ENCODE measurements at places on chromosomes 5 and 9.

DNA sequence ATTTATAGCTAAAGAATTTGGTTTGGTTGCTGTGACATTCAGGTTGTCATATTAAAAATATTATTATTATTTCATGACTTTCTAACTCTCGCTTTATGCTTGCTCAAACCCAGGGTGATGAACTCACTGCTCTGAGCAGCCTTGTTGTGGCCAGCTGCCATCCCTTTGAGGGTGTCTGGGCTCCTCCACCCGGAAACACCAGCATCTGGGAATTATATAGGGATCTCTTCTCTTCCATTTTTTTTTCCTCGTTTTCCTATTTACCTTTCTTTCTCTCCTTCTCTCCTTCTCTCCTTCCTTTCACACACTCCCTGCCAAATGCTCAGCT lies 355.8 kb upstream of the SMARCA2 start:
- no peak overlapping the region for H3K4me3 ChIP-seq
- DNase-seq: peak; percentile 87
- no peaks in the 10 kb centered on the region for H3K27me3 ChIP-seq
- H3K27ac ChIP-seq: peak overlapping the region; percentile 67
- H3K4me1 ChIP-seq: peaks cover 8% of the 10 kb centered on the region

DNA sequence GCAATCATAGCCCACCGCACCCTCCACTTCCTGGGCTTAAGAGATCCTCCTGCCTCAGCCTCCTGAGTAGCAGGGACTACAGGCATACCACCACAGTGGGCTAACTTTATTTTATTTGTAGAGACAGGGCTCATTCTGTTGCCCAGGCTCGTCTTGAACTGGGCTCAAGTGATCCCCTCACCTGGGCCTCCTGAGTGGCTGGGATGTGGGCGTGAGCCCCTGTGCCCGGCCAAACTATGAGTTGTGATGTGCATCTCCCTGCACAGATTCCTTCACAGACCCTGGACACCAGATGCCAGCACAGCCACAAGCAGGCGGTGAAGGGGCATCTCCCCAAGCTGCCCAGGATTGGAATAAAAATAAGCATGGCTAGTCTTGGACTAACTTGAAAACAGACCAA lies 244.9 kb upstream of the IRX1 start:
- no peaks in the 10 kb centered on the region for H3K4me1 ChIP-seq
- DNase-seq: no peak

GRCh38 chr9:98314381-98315066 lies 59.1 kb upstream of the TBC1D2 start:
- no peak overlapping the region for H3K27ac ChIP-seq
- H3K27me3 ChIP-seq: peaks cover 2% of the 10 kb centered on the region
- H3K36me3 ChIP-seq: no peaks in the 10 kb centered on the region
- H3K4me3 ChIP-seq: no peak overlapping the region
- DNase-seq: no peak
- H3K4me1 ChIP-seq: no peaks in the 10 kb centered on the region

DNA sequence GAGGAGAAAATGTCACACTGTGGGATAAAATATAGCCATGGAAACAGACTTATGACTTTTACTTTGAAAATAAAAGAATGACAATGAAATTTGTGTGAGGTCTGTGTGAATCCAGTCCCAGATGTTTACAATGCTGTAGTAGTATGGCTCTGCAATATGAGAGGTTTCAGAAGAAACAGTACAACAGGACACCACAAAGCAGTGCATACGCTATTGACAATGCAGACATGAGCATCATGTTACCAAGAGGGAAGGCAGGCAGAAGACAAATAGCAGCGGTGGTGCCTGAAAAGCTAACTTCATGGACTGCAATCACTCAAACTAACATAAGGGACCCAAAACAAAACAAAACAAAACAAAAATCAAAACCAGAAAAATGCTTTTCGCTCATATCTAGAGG lies 1.8 kb downstream of the FGF10 start:
- H3K4me3 ChIP-seq: peak overlapping the region; percentile 64
- H3K4me1 ChIP-seq: peaks cover 9% of the 10 kb centered on the region
- peaks cover 16% of the 10 kb centered on the region for H3K27me3 ChIP-seq
- peak; percentile 82 for DNase-seq

DNA sequence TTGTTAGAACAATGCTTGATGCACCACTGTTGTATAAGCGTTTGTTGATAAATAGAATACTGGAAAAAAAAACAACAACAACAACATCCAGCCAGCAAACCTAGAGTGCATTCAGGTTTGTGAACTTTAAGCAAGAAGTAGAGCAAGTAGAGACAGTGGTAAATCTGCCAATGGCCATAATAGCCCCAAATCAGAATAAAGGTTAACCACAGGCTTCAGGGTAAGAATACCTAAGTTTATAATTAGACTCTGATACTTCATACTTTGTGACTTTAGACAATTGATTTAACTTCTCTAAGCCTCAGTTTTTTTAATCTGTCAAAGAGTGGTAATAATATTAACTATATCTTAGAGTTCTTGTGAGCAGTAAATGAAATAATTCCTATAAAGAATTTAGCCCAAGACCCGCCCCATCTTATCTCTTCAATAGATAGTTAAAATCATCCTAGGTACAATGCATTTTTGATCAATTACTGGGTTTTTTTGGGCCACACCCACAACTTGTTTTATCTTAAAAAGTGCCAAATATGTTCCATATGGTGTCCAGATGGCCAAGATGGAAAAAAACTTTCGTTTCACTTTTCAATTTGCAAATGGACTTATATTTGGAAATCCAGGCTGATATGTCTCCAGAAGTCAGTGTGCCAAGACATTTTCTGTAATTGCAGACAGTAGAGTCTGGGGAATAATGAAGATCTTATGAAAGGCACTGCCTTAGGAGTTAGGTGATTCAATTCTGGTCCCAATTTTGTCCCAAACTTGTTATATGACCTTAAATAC lies 24.5 kb upstream of the DPYSL3 start:
- no peaks in the 10 kb centered on the region for H3K4me1 ChIP-seq
- DNase-seq: peak; percentile 87
- H3K36me3 ChIP-seq: no peaks in the 10 kb centered on the region
- no peaks in the 10 kb centered on the region for H3K27me3 ChIP-seq
- H3K27ac ChIP-seq: peak overlapping the region; percentile 62

- H3K4me3 ChIP-seq: no peak overlapping the region
- peaks cover 4% of the 10 kb centered on the region for H3K27me3 ChIP-seq
- peaks cover 9% of the 10 kb centered on the region for H3K4me1 ChIP-seq
- no peak overlapping the region for H3K27ac ChIP-seq
- no peak for DNase-seq
These were observed 77.3 kb upstream of the TBCA start for GRCh38 chr5:77853353-77853907.

DNA sequence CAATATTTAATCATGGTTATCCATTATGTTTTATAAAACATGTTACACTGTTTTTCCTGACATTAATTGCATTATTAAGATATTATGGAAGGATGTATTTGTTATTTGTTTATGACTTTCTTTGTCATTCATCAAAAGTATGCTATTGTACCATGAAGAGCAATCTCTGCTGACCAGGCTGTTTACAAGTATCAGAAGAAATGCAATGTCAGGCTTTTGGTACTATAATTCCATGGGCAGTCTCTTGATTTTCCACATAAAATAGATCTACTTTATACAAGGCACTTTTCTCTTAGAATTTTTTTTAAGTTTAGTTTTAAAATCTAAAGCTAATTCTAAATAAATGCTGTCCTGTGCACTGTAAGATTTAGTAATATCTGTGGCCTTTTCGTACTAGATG lies 196.6 kb downstream of the COX7C start:
- no peaks in the 10 kb centered on the region for H3K27me3 ChIP-seq
- no peak for DNase-seq
- H3K36me3 ChIP-seq: no peaks in the 10 kb centered on the region
- H3K27ac ChIP-seq: no peak overlapping the region
- no peak overlapping the region for H3K4me3 ChIP-seq

DNA sequence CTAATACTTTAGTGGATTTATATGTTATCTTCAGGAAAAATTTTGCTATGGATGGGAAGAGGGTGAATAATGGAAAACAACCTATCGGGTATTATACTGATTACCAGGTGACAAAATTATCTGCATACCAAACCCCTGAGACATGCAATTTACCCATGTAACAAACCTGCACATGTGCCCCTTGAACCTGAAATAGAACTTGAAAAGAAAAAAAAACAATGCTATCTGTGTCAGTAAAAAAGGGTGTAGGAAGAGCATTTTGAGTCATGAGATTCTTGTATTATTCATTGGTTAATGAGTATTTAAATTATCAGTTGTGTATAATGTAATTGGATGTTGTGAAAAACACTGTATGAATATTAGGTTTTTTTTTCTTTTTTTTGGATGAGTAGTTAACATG lies 75.4 kb downstream of the PRR16 start:
- H3K27ac ChIP-seq: no peak overlapping the region
- H3K4me3 ChIP-seq: no peak overlapping the region
- no peaks in the 10 kb centered on the region for H3K36me3 ChIP-seq
- H3K27me3 ChIP-seq: no peaks in the 10 kb centered on the region

DNA sequence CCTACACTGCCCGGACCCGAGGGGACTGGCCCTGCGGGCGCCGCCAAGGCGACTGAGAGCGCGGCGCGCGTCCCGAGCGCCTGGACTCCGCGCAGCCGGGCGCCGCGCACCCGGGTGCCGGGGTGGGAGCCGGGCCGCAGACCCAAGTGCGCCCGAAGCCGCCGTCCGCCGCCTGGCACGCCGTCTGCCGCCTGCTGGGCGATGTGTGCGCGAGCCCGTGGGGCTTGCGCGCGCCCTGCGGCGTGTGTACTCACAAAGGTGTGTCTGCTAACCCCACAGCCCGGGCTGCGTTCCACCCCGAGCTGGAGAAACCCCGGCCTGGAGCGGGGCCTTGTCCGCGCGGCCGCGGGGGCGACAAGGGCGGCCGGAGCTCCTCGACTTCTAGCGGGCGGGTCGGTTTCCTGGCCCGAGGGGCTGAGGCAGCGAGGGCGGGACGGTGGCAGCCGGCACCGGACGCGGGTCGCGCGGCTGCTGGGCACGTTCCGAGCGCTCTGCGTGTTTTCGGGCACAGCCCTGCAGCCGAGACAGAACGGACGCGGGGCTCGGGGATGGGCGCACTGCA lies 1.1 kb upstream of the ZSWIM6 start:
- DNase-seq: peak; percentile 83
- H3K36me3 ChIP-seq: no peaks in the 10 kb centered on the region
- H3K27me3 ChIP-seq: no peaks in the 10 kb centered on the region
- H3K4me1 ChIP-seq: peaks cover 21% of the 10 kb centered on the region

DNA sequence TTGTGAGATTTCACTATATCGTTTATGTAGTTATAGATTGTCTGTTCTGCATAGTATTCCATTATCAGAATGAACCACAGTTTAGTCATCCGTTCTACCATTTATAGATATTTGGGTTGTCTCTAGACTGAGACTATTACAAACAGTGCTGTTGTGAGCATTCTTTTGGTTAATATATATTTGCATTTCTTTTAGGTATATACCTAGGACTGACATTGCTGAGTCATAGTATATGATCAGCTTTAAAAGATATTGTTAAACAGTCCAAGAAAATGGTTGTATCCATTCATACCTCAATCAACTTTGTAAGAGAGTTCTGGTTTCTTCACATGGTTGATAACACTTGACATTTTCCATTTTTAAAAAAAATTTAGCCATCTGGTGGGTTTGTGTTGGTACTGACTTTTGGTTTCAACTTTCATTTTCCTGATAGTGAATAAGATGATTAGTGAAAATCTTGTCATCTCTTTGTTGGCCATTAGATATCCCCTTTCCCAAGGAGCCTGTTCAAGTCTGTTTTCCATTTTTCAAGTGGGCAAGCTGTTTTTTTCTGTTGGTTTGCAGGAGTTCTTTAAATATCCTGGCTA lies 22.9 kb upstream of the ADAM19 start:
- no peak overlapping the region for H3K27ac ChIP-seq
- H3K4me1 ChIP-seq: no peaks in the 10 kb centered on the region
- DNase-seq: no peak
- H3K36me3 ChIP-seq: no peaks in the 10 kb centered on the region
- H3K4me3 ChIP-seq: no peak overlapping the region
- no peaks in the 10 kb centered on the region for H3K27me3 ChIP-seq

- H3K4me1 ChIP-seq: peaks cover 5% of the 10 kb centered on the region
- H3K27ac ChIP-seq: no peak overlapping the region
- no peak overlapping the region for H3K4me3 ChIP-seq
- no peaks in the 10 kb centered on the region for H3K27me3 ChIP-seq
These were observed 58.4 kb upstream of the IL17B start for GRCh38 chr5:149437391-149438040.

DNA sequence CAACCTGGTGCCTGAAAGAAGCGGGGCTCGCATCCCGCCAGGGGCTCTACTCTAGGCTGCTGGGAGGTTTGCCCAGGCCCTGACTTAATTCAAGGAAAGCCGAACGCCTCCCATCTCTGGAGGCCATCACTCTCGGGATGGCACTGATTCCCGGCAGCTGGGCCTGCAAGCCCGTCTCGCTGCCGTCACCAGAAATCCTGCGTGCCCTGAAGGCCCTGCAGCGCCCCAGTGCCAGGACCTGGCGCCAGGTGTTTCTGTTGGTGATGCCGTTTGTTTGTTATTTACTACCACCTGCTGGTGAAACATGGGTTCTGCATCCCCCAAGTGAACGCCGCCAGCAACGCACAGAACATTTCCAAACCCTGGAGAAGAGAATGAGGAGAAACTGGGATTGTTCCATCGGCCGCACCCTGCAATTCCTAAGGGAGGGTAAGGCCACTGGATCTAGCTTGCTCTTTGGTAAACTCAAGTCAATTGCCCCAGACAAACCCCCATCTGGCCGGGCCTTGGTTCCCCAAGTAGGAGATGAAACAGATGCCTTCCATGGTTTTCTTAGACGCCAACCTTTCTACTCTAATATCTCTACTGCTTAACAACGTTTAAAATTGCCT lies 77.9 kb downstream of the AK8 start:
- H3K36me3 ChIP-seq: no peaks in the 10 kb centered on the region
- peak; percentile 75 for DNase-seq
- H3K27me3 ChIP-seq: peaks cover 6% of the 10 kb centered on the region
- no peak overlapping the region for H3K27ac ChIP-seq
- no peak overlapping the region for H3K4me3 ChIP-seq

DNA sequence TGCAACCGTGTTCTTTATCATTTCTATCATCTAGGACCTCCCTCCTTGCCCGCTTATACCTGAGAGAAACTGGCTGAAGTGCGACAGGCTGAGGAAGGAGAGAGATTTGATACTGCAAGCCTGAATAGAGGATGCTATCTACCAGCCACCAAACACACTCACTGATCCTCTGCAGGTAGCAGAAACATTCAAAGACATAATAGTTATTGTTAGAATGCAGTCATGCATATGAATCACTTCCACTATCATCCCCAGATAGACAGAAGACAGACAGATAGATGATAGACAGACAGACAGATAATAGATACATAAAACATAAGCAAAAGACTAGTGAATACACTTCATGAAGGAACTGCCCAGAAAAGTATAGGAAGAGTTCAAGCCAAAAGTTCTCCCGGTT lies 32.9 kb downstream of the FAM81B start:
- no peaks in the 10 kb centered on the region for H3K36me3 ChIP-seq
- H3K27ac ChIP-seq: no peak overlapping the region
- no peaks in the 10 kb centered on the region for H3K27me3 ChIP-seq
- DNase-seq: no peak
- H3K4me3 ChIP-seq: no peak overlapping the region

DNA sequence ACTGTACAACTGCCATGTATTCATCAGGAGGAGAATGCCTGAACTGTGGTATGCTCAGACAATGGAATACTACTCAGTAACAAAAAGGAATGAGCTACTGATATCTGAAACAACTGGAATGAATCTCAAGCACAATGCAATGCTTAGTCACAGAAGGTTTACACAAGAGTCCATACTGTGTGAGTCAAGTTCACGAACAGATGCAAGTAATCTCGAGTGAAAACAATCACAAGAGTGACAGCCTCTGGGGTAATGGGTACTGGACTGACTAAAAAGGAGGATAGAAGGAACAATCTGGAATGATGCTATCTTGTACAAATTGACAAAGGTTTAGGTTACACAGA lies 19.5 kb upstream of the GOLGA1 start:
- no peaks in the 10 kb centered on the region for H3K36me3 ChIP-seq
- H3K27ac ChIP-seq: no peak overlapping the region
- H3K27me3 ChIP-seq: no peaks in the 10 kb centered on the region
- no peaks in the 10 kb centered on the region for H3K4me1 ChIP-seq
- no peak overlapping the region for H3K4me3 ChIP-seq

All from muscle of leg (tissue), 16 donors.